ENCODE measurements at places on chromosomes 16 and 17. TPM values are rescaled to one million over a fixed set of nuclear protein-coding genes. Genes with fewer than 3 reads are reported as not detected.

Gene NHERF2
- total RNA-seq = 59.3 TPM

Gene ARL16
- 22.9 TPM for total RNA-seq

Gene REXO5
- 8.1 TPM for total RNA-seq

Gene AATK
- under 0.01 TPM for total RNA-seq

Gene TEKT1
- not detected for total RNA-seq

Gene C16orf95
- 4.7 TPM for total RNA-seq

Gene FOXL1
- total RNA-seq = 3.5 TPM

DNA sequence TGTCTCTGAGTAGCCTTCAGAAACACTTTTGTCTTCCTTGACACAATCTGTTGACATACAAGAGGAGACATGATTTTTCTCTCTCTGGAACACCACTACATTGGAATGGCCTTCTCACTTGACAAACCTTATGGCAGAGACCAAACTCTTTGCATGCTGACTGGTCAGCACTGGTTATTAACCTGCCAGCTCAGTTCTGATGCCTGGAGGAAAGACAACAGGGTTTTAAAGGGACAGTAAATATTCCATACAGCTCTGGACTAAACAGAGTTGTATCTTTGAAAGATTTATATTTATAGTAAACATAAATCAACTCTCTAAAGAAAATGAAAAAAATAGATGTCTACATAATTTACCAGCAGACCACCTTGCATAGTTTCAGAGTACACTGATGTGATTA lies 1139.1 kb upstream of the CDH8 start:
- DNase-seq = no peak

DNA sequence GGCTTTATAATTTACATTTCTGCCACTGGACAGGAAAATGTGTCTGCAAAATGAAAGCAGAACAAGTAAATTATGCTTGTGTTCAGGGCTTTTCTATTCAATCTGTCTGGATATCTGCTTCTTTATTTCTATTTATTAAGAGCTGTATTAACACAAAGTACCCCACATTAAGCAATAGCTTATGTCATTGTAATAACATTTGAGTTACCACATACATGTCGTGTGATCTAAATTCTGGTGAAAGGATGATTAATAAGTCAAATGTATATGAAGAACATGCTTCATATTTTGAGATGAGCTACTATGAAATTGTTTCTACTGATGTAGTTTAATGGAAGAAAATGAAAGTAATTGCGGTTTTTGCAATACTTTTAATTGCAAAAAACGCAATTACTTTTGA lies 238.2 kb downstream of the KCNJ2 start:
- DNase-seq = peak; percentile 37

- DNase-seq = peak; percentile 96
Observed at GRCh38 chr17:62187681-62188080, 122.6 kb upstream of the MED13 start.

- peak; percentile 23 for DNase-seq
Observed at GRCh38 chr17:7548585-7549400, at the start of gene TNFSF12. TSS of gene TNFSF12 (plus strand) at chr17:7549058. CDS start at chr17:7549154, 96 bp downstream.

DNA sequence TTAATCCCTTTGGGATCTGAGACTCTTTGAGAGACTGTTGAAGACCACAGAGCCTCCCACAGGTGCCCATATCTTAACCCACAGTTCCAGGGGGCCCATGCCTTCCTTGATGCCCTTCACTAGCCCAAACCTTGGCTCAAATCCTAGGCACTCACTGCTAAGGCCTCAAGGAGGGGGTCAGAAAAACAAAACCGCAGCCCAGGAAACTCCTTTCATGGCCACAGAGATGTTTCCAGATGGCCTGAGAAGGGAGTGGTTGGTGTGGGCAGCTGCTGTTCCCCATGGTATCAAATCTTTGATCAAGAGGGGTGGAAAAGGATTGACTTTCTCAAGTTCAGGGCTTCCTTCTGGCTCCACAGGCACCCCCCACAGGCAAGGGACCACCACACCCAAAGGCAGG lies 44.7 kb downstream of the CDH1 start:
- DNase-seq = no peak

DNA sequence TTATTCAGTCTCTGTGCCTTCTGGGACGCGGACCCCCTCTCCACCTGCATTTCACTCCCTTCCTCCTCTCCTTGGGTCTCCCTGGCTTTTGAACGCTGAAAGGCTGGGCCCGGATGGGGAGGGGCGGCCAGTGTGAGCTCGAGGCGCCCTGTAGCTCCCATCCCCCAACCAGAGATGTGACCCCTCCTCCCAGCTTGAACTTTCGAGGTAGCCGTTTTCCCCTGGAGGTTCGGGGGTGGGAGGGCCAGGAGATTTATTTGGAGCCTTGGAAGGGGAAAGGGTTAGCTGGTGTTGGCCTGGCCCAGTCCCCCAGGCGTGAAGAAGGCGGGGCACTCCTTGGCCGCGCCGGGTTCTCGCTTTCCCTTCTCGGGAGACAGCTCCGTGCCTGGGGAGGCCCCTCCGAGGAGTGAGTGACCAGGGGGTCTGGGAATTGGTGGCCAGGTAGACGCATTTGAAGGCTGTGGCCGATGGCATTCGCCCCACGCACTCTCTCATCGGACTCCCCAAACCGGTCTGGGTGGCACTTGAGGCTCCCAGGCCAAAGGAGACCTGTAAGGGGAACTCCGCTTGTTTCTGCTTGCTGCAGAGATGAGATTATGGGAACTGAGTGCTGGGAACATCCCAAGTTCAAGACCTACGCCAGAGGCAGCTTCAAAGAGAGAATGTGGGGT lies 942 bp downstream of the LDAF1 start:
- DNase-seq = no peak

DNA sequence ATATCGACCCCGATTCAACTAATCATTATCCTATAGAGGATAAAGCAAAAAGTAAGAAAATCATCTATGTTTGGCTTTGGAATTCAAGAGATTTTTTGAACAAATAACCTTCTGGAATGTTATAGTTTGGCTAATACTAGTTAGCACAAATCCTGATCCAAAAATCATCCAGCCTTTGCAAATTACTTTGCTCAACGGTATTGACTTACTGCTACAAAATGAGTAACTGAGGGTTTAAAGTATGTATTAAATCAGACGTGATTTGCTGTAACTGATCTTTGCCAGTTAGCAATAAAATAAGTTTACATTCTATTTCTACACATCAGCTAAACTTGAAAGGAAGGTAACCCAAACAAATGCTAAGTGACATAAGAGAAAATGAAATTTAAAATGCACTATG lies 6.5 kb downstream of the MED13 start:
- DNase-seq = no peak

- no peak for DNase-seq
Observed at GRCh38 chr16:84959045-84959576, 52.2 kb downstream of the ZDHHC7 start.

DNA sequence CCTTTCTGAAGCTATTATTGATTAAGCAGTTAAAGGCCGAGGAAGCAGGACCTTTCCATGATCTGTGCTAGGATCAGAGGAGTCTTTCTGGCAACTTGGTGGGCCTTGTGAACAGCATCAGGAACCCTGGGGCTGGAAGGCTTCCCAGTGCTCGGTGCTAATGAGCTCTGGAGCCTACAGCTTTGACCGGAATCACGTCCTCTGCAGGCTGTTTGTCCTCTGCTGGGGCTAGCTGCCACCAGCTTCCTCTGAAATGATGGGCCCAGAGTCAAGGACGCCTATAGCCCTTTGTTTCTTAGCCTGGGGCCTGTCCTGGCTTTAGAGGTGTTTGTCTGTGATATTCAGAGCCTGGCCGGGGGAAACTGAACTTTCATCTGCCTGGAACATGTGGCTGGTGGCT lies 111.6 kb downstream of the SHISA9 start:
- DNase-seq = no peak

GRCh38 chr17:18954321-18954720 lies 2.4 kb downstream of the SLC5A10 start:
- DNase-seq = no peak

GRCh38 chr17:1022278-1023024 lies 25.5 kb downstream of the TIMM22 start:
- DNase-seq = no peak

- peak; percentile 71 for DNase-seq
Observed at GRCh38 chr16:48687421-48688038, 77.5 kb upstream of the N4BP1 start.

DNA sequence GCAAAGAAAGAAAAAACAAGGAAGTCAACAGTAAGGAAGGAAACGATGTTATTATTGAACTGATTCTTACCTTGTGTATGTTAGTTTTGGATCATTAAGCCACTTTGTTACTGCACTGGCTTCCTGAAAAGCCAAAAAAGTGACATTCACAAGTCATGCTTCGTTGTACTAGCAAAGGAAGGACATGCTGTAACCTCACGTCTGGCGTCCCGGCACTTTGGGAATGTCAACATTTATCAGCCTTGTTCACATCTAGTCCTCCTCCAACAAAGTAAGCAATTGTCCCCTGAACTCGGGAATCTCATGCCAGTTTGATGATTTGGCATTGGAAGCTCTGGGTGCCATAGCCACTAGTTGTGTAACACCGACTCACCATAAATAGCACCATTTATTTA lies 731 bp upstream of the MKS1 start:
- DNase-seq = no peak

DNA sequence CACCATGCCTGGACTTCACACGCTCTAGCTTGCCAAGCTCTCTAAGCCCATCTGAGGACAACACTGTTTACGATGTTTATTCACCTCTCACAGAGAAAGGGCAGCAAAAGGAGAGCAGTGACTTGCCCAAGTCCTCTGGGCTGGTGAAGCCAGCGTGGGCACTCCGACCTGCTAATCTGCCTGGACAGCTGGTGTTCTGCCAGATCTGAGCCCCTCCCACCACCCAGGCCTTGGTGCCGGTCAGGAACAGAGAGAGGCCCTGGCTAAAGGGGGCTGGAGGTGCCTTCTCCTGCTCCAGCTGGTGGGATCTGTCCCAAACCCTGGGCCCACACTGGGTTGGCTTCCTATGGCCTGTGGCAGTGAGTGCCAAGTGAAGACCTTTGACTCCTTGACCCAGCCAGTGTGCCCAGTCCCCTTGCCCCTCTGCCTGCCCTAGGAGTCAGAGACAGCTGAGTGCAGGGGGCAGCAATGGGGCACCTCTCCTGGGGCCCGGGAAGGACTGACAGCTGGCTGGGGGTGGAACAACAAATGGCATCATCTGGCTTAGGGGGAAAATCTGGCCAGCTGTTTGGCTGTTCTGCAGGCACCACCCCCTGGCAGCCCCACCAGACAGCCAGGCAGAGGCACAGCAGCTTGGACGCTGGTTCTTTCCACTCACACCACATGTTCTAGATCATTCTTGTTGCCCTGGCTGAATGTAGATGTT lies 1.8 kb upstream of the SLC4A1 start:
- peak; percentile 66 for DNase-seq

GRCh38 chr16:86089991-86090390 lies 191.0 kb downstream of the IRF8 start:
- no peak for DNase-seq

DNA sequence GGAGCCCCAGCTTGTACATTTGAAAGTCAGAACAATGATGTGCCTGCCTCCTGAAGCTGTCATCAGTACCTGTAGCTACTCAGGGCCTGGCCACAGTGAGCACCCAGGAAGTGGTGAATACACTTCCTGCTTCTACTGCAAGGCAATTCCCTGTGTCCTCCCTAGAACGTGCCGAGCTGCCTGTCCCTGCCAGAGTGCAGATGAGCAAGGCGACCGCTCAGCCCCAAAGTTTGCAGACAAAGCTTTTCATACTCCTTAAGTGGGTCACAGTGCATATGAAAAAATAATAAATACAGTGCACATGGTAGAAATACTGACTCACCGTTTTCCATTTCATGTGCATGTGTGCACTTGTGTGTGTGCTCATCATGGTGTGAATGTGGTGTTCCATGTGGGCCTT lies 77.3 kb downstream of the MPRIP start:
- DNase-seq = peak; percentile 39

GRCh38 chr17:74403512-74404137 lies 28.3 kb upstream of the GPRC5C start:
- no peak for DNase-seq
